ENCODE measurements at places on chromosomes 6 and 20.
A peak's percentile ranks its signal among the peaks of the same experiment; 100 is the strongest.

DNA sequence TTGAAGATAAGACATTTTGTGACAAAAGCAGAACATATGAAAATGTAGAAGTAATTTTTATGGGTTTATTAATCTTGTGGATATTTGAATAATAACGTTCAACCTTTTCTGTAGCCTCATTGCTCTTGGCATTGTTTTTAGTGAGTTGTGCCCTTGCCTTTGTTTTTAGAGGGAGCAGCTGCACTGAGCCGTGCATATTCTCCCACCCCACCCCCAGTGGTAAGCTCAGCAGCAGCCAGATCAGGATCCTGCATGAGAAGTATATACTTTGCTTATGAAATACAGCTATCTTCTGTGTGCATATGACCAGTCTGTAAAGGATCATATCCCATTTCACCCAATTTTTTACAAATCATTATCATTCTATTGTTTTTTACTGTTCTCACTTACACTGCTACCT is 184.2 kb downstream of the COL9A1 start:
- H3K27ac ChIP-seq, result no peak overlapping the region
- H3K27me3 ChIP-seq, result no peaks in the 10 kb centered on the region
- DNase-seq, result no peak
- H3K36me3 ChIP-seq, result no peaks in the 10 kb centered on the region
- no peak overlapping the region for H3K4me3 ChIP-seq
- no peaks in the 10 kb centered on the region for H3K4me1 ChIP-seq

GRCh38 chr6:106119546-106119945 is 33.4 kb downstream of the PRDM1 start:
- no peak overlapping the region for H3K27ac ChIP-seq
- no peak for DNase-seq
- H3K4me1 ChIP-seq, result no peaks in the 10 kb centered on the region
- no peaks in the 10 kb centered on the region for H3K36me3 ChIP-seq
- H3K4me3 ChIP-seq, result no peak overlapping the region

DNA sequence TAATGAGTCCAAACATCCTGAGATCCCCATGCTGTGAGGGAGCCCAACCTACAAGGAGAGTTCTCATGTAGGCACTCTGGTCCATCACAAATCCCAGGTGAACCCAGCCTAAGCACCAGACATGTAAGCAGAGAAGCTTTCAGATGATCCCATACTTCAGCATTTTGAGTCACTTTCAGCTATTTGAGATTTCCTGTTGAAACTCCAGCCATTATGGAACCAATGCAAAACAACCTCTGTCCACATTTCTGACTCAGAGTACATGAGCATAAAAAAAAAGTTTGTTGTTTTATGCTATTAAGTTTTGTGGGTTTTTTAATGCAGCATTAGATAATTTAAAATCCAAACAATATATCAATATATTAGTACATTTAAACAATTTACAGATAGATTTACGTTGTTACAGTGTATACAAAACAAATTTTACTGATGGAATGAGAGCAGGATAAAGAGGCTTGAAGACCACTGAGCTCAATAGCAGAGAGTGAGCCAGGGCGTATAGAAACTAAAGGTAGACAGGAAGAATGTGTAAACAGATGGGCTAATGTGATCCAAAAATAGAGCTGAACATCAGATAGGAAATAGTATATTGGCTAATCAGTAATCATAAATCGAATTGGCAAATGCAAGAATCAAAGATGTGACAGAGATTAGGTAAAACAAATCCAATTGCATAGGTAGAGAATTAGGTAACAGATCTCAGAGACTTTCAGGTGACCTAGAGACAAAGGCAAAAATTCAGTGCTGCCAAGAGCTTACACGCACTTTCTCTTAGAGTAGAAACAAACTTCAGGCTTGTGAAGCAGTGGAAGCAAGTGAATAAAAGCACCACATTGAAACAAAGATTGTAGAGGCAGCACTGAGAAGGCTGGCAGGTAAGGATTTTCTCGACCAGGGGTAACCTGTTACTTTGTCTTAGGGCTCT is 36.2 kb upstream of the PLCB1 start:
- H3K27me3 ChIP-seq, result no peaks in the 10 kb centered on the region
- H3K4me1 ChIP-seq, result peaks cover 11% of the 10 kb centered on the region
- no peak for DNase-seq
- H3K4me3 ChIP-seq, result no peak overlapping the region
- H3K27ac ChIP-seq, result no peak overlapping the region

- no peak overlapping the region for H3K4me3 ChIP-seq
- H3K27ac ChIP-seq, result no peak overlapping the region
- peaks cover 55% of the 10 kb centered on the region for H3K4me1 ChIP-seq
- H3K27me3 ChIP-seq, result no peaks in the 10 kb centered on the region
- DNase-seq, result no peak
These were observed 3.7 kb upstream of the SIRPA start for GRCh38 chr20:1891263-1892118.

DNA sequence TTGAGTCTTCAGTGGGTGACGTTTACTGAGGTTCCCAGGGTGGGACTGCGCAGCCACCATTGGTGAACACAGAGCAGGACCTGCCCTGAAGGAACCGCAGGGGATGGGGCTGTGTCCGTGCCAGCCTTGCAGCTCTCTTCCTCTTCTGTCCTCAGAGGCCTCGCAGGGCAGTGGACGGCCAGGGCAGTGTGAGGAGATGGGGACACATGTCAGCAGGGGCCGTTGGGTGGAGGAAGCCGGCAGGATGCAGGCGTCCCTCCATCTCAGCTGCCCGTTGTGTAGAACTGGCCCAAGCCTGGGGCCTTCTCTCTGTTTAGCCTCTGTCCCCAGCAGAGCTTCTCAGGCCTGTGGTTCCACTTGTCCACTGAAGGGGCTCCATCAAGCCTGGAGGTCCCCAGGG is 53.6 kb upstream of the SMOC2 start:
- H3K4me3 ChIP-seq, result no peak overlapping the region
- no peak overlapping the region for H3K27ac ChIP-seq
- H3K36me3 ChIP-seq, result no peaks in the 10 kb centered on the region
- peaks cover 10% of the 10 kb centered on the region for H3K27me3 ChIP-seq

GRCh38 chr20:17518339-17519052 is 12.7 kb downstream of the BFSP1 start:
- no peaks in the 10 kb centered on the region for H3K36me3 ChIP-seq
- no peak overlapping the region for H3K4me3 ChIP-seq
- H3K27ac ChIP-seq, result no peak overlapping the region
- DNase-seq, result no peak
- no peaks in the 10 kb centered on the region for H3K27me3 ChIP-seq

DNA sequence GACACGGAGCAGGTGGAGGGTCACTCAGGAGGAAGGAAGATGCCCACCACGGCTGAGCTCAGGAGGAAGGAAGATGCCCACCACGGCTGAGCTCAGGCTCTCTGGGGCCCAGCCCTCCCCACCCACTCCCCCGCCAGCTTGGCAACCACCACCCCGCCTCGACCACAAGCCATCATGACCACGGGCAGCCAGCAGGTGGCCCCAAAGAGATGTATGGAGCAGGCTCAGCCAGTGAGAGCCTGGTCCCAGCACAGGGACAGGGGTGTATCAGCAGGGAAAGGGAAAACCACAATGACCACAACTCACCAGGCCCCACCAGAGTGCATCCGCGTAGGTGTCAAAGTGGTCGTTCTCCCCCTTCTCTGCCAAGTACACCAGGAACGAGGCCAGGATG is 30.4 kb downstream of the KCNQ2 start:
- no peaks in the 10 kb centered on the region for H3K4me1 ChIP-seq
- H3K27ac ChIP-seq, result no peak overlapping the region
- no peak for DNase-seq
- no peaks in the 10 kb centered on the region for H3K36me3 ChIP-seq

- DNase-seq, result no peak
- H3K4me3 ChIP-seq, result no peak overlapping the region
- H3K4me1 ChIP-seq, result peaks cover 32% of the 10 kb centered on the region
- no peaks in the 10 kb centered on the region for H3K27me3 ChIP-seq
These were observed 32.3 kb downstream of the FOXP4 start for GRCh38 chr6:41578217-41579087.

GRCh38 chr20:34820805-34821578 is 4.5 kb downstream of the NCOA6 start:
- no peak overlapping the region for H3K27ac ChIP-seq
- H3K4me1 ChIP-seq, result peaks cover 85% of the 10 kb centered on the region
- peak; percentile 42 for DNase-seq
- no peaks in the 10 kb centered on the region for H3K36me3 ChIP-seq
- H3K27me3 ChIP-seq, result no peaks in the 10 kb centered on the region
- H3K4me3 ChIP-seq, result no peak overlapping the region

- H3K27ac ChIP-seq, result no peak overlapping the region
- no peaks in the 10 kb centered on the region for H3K27me3 ChIP-seq
- no peak overlapping the region for H3K4me3 ChIP-seq
These were observed 101.3 kb upstream of the SULF2 start for GRCh38 chr20:47886454-47887041.

DNA sequence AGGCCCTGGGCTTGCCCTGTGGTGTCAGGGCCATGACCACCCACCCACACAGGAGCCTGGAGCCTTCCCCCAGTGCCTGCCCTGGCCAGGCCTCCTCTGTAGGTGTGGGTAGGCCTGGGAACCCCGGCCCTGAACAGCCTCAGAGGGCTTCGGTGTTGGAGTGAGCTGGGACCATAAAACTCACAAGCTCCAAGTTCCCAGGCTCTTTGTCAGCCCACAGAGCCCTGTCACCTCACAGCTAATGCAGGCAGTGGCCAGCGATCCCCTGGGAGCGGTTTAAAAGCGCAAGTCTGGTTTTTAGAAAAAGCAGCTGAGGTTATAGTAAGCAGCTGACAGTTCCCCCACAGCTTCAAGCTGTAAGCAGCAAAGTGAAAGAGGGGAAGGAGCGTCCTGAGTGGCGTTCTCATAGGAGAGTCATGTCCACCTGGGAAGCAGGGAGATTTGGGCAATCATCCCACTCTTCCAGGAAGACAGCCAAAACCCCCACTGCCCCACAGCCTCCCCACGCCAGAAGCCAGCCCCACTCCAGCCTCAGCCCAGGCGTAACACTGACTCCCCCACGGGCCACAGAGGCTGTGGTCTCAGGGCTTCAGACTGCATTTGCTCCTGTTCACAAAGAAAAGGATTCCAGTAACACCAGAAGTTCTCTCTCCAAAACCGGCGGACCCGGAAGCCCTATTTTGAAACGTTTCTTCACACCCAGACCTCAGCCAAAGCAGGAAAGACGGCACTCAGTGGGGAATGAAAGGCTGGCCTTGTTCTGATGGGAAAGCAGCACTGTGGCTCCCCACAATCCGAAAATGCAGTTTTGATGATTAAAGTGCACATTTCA is 34.3 kb upstream of the FOXC1 start:
- H3K4me3 ChIP-seq, result peak overlapping the region; percentile 29
- H3K36me3 ChIP-seq, result no peaks in the 10 kb centered on the region
- peak overlapping the region; percentile 56 for H3K27ac ChIP-seq
- no peaks in the 10 kb centered on the region for H3K27me3 ChIP-seq

DNA sequence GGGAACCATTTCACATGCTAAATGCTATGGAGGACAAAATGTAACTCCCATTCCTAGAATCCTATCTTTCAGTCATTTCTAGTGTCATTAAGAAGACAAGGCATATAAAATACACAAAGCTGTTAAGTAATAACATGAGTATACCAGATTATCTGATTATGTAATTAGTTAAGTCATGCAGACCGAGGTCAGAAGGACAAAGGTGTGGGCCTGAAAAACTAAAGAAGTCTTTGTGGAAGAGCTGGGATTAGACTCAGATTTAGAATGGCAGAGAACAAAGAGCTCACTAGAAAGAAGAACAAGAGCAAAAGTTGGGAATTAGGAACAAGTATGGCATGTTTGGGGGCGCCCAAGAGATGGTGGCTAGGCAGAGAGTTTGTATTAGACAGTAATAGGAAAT is 37.0 kb downstream of the EFHC1 start:
- H3K4me3 ChIP-seq, result no peak overlapping the region
- no peaks in the 10 kb centered on the region for H3K27me3 ChIP-seq
- H3K4me1 ChIP-seq, result no peaks in the 10 kb centered on the region
- no peak overlapping the region for H3K27ac ChIP-seq

DNA sequence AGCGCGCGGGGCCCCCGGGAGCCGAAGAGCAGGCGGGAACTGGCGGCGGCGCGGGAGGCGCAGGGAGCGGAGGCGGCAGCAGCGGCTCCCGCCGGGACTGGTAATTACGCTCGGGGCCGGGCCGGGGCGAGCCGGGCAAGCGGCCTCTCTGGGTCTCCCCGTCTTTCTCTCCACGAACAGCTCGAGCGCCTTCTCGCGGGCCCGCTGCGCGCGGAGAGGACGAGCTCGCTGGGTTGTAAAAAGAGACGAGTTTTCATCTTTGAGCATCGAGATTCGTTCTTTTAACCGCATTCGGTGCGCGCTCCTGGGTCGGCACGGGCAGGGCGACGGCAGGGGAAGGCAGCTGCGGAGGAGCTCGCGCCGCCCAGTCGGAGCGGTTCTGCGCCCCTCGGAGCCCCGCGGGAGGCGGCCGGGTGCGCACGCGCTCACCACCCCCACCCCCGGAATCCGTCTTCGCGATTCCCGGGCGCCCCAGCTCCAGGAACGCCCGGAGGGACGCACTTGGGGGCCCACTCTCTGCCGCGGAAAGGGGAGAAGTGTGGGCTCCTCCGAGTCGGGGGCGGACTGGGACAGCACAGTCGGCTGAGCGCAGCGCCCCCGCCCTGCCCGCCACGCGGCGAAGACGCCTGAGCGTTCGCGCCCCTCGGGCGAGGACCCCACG is 38.0 kb downstream of the YTHDF1 start:
- H3K4me1 ChIP-seq, result peaks cover 51% of the 10 kb centered on the region
- peak overlapping the region; percentile 37 for H3K4me3 ChIP-seq
- H3K36me3 ChIP-seq, result no peaks in the 10 kb centered on the region
- DNase-seq, result no peak
- no peak overlapping the region for H3K27ac ChIP-seq

GRCh38 chr6:30744054-30744805 is at the start of gene IER3:
TSS of gene IER3 (minus strand) at chr6:30744547. CDS start at chr6:30744518, 29 bp downstream.
- H3K4me1 ChIP-seq, result peaks cover 51% of the 10 kb centered on the region
- H3K4me3 ChIP-seq, result peak within 1 kb of the TSS; percentile 77
- H3K27me3 ChIP-seq, result no peaks in the 10 kb centered on the region
- peak within 1 kb of the TSS; percentile 99 for H3K27ac ChIP-seq
- peak; percentile 98 for DNase-seq
